ENCODE measurements at places on chromosomes 5 and 9.

DNA sequence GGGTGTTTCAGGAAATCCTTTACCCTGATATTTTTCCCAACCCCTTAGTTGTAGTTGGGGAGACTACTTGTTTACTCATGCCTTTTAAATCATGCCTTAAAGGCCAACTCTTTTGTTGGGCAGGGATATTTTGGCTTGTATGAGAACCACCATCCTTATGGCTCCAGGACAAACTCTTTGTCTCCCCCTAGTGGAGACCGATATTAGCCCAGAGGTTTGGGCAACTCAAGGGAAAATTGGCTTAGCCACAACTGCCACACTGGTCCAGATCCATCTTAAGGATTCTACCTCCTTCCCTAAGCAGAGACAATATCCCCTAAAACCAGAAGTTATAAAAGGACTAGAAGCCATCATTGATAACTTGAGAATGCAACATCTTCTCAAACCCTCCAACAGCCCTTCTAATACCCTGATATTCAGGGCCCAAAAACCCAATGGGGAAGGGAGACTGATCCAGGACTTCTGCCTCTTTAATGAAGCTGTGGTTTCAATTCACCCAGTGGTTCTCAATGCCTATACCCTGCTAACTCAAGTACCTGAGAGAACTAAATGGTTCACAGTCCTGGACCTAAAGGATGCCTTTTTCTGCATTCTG, 100.9 kb upstream of the HCN1 start:
- no peak for DNase-seq

DNA sequence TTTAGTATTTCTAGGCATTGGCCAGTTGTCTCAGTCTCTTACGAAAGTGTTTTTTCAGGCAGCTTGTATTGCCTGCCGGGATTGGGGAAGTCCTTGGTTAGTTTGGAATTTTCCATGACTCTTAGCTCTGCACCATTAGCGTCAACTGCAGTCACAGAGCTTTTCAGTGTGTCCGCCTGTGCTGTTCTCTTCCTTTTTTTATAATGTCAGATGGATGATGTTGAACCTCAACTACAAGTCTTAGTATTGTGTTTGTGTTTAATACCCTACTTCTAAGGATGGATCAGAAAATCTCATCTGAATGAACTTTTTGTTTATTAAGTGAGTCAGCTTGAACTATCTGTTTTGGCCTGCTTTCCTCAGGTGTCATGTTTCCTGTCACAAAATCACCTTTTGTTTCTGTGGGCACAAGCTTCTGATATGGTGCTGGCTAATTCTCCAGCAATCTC, 33.1 kb downstream of the ATP6V0E1 start:
- DNase-seq: no peak

- DNase-seq: no peak
Observed at GRCh38 chr9:99894826-99895225, 11.6 kb upstream of the STX17 start.

DNA sequence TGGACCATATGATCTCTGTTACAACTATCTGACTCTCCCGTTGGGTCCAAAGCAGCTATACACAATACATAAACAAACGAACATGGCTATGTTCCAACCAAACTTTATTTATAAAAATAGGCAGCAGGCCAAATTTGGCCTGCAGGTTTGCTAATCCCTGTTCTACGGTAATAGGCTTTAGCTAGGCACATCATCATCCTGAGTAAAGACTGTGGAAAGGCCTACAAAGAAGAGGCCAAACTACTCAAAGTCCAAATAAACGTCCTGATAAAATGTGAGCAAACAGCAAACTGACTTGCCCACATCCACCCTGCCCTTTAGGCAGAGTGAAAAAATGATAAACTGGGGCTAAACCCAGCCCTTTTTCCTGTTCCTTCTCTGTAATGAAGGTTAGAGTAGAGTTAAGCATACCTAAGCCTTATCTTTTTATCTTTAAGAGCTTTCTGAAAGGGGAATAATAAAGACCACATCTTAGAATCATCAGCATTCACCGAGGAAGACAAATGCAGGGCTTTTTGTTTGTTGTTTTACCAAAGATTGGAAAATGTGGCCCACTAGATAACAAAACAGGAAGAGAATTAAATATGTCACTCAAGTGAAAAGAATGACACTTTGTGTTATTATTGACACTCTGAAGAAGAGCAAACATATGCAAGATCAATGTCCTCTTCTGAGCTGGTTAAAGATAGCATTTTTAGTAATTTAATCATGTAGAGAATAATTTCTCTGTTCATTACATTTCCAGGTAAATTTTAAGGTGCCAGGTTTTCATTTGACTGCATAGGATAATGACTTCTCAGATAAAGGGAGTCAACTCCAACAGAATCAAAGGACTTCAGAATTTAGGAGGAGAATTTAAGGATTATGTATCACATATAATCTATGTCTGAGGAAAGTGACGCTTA, 160.0 kb upstream of the GNA14 start:
- DNase-seq: no peak

DNA sequence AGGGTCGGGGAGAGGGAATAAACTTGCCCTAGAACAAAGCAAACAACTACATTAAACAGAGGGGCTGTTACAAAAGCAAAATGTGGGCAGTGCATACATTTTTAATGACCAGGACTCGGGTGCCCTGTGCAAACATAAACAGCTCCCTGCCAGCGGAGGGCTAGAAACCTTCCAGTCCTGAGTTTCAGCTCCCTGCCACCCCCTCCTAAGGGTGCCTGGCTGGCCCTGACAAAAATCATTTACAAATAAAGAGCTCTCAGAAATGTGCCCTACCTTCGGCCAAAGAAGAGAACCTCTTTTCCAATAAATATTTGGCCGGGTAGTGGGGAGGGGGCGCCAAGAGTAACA, 29.5 kb downstream of the FOXD1 start:
- no peak for DNase-seq

GRCh38 chr5:161544350-161544765, 2.2 kb downstream of the GABRB2 start:
- DNase-seq: peak; percentile 70

DNA sequence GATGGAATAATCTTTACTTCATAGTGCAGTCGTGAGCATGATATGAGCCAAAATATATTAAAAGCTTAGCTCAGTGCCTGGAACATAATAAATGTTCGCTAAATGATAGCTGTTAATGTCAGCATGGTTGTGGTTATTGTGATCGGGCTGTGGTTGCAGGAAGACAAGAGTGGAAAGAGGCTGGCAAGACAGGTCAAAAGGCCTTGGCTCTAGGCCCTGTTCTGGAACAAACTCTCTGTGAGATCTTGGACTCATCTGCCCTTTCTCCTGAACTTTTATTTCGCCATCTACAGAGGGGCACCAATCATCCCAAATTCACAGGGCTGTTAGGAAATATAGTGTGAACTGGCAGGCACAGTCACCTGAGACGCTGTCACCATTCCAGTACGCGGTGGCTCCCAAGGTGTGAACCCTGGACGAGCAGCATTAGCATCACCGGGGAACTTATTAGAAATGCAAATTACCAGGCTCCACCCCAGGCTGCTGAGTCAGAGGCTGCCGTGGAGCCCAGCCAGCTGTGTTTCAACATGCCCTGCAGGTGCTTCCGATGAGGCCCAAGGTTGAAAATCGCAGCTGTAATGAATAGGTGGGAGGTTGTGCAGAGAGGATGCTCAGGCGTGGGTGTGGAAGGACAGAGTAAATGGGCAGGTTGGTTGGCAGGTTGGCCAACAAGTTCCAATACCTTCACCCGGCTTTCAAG, 50.2 kb upstream of the SAP30L start:
- DNase-seq: peak; percentile 67

DNA sequence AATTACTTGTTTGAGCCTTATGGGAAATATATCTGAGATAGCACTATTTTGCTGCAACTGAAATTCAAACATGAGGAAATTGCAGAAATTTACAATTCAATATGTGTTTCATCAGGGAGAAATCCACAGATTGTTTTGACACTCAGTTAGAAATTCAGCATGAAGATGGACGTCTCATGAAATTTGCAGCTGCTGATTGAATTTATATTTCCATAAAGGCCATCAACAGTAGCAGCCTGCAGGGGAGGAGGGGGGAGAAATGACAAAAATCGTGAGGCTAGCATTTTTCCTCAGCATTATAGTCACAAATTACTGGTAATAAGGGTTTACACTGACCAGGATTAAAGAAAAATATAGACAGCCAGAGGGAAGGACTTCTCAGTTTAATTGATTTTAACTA, 81.0 kb downstream of the NDUFAF2 start:
- no peak for DNase-seq

Measured in WTC11 (cell line).